ENCODE measurements at places on chromosomes 4 and X.

- DNase-seq: no peak
These were observed 1.6 kb downstream of the FAT4 start for GRCh38 chr4:125316401-125316790.

- no peak for DNase-seq
These were observed 16.8 kb upstream of the NAT8L start for GRCh38 chr4:2042204-2042946.

GRCh38 chrX:41085878-41086626, 807 bp downstream of the USP9X start:
- DNase-seq: no peak

- DNase-seq: no peak
These were observed 875.2 kb downstream of the RAPGEF2 start for GRCh38 chr4:159977907-159978617.

- DNase-seq: no peak
These were observed 72.1 kb upstream of the MAMLD1 start for GRCh38 chrX:150291014-150291413.

GRCh38 chr4:77308843-77309242, 151.8 kb downstream of the CCNG2 start:
- peak; percentile 6 for DNase-seq

DNA sequence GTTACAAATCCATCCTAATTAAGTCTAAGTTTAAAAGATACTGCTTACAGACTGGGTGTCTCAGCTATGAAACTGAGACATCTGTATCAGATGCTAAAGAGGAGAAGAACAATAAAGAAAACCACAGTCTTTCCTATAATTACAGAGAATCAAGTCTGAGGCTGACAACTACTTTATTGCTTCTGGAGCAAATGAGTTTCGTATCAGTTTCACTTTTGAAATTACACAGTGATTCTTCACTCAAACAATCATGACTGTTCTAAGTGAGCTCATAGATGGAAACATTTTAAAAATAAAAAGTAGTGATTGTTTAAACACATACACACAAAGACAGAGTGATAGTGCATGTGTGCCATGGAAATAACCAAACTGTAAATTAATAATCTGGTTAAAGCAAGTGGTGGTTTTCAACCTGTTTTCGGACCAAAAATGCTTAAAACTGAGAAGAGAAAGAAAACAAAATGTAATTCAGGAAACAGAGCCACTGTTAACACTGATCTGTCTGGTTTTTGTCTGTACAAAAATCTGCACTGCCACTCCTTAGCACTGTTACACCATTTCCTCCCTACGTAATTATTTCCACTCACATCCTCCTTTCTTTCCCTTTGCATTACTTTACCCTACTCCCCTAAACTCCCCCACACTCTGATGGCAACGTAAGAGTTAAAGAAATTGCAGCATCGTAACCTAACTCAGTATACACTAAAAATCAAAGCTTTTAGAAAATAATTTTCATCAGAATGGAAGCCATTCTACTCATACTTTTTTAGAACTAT, 12.5 kb downstream of the RFC1 start:
- DNase-seq: peak; percentile 21

DNA sequence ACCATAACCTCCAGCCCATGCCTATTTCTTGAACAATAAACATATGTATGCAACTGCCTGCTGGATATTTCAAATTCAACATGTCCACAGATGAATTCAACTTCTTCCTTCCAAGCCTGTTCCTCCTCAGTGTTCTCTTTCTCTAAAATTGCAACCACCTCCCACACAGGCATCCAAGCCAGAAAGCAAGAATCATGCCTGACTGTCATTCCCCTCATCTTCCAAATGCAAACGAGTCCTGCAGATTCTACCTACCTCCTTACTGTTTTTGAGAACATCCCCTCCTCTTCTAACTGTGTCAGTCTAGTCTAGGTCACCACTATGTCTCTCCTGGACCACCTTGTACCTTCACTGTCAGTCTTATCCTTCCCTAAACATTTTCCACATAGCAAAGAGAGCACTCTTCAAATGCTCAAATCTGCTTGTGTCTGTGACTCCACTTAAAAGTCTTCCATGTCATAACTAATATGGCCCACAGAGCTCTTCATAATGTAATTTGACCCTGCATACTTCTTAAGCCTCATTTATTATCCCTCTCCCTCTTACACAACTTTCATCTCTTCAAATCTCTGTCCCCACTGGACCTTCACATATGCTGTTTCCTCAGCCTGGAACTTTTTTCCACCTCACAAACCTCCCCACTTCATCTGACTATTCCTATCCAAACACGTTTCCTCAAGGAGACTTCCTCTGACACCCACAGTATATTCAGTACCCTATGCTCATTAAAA, 25.7 kb downstream of the MAPK10 start:
- no peak for DNase-seq

GRCh38 chr4:175871774-175872405, 59.8 kb upstream of the GPM6A start:
- DNase-seq: no peak

DNA sequence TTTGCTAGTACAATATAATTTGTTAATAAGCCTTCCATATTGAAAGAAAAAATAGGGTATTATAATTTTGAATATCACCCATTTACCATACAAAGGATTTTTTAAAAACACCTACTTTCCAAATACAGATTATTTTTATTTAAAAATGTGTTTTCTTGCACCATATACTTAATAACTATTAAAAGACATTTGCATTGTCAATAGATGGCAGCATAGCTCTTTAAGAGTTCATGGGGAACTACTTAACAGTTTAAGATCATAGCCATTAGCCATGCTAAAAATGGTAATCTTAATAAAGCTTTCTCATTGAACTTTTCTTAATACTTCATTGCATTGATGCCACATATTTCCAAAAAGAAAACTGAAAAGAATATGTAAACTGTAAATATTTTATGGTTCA, 1995.9 kb downstream of the C4orf33 start:
- peak; percentile 0 for DNase-seq

Measured in GM04503 (cell line).